ENCODE measurements at places on chromosomes 11 and 22.
A peak's percentile ranks its signal among the peaks of the same experiment; 100 is the strongest.

GRCh38 chr22:50247748-50248147 lies 2.9 kb upstream of the TUBGCP6 start:
- peak; percentile 34 for DNase-seq

DNA sequence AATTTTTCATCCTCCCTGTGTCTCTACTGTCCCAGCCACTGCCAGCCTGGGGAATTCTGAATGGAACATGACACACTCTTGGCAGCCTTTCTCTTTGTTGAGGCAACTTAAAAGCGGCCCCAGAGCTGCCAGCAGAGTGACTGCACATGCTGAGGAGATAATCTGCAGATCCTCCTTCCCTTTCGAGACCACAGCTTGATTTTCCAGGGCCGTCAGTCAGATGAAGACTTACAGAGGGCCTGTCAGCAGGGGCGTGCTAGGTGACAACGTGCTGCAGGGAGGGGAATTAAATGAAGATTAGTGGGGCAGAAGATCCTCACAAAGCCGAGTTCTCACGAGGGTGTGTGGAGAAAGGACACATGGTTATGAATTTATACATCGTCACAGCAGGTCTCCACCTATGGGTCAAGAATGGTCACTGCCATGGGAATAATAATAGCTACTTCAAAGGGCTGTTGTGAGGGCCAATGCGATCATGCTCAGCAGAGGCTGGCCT lies 193.5 kb upstream of the PITPNB start:
- DNase-seq = peak; percentile 56

- DNase-seq = peak; percentile 30
These were observed 26.8 kb downstream of the CLDN25 start for GRCh38 chr11:113806406-113806805.

- no peak for DNase-seq
These were observed 577 bp downstream of the MRPL17 start for GRCh38 chr11:6682591-6682935.

DNA sequence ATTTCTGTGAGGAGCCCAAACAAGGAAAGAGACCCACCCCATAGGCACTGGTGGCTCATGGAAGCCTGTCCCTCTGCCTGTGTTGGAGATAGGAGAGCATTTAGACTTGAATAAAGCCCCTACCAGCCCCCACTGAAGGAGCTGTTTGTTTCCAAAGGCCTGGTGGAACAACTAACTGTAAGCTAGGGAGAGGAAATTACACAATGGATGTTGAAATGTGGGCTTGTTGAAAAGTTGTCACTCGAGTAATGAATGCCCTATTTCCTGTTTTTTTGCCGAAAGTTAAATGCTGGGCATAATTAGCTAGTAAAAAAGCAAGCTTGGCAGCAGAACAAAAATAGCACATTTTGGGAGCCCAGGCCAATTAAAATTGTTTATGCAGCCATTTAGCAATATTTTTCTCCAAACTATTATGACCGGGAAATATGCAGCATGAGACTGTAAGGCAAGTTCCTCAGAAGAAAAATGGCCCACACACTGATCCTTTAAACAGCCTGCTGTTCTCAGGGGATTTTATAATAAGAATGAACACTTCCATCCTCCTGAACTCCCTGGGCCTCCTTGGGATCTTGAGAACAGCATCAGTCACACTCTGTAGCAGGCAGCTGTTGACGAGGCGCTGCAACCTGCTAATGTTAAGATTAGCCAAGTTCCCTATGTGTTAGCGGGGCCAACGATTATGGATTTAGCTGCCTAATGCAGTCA lies 38.6 kb upstream of the LMO2 start:
- DNase-seq = peak; percentile 68

DNA sequence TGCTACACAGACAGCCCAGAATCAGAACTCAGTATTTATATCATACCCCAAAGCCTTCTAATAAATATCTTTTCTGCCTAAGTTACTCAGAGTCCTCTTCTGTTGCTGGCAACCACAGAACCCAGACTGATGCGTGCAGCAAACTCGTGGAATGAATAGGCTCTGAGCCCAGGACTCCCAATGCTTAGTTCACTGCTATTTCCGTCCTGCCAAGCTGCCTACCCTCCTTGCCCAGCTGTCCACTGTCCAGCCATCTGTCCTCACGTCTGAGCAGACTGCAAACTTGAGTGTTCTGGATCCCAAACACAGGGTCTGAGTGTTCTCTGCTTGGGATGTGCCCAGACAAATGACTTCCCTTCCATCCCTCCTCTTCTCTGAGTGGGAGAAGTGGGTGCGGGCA lies 19.4 kb downstream of the PTPN5 start:
- no peak for DNase-seq

GRCh38 chr22:19042285-19043120 lies 79.7 kb downstream of the DGCR2 start:
- no peak for DNase-seq

DNA sequence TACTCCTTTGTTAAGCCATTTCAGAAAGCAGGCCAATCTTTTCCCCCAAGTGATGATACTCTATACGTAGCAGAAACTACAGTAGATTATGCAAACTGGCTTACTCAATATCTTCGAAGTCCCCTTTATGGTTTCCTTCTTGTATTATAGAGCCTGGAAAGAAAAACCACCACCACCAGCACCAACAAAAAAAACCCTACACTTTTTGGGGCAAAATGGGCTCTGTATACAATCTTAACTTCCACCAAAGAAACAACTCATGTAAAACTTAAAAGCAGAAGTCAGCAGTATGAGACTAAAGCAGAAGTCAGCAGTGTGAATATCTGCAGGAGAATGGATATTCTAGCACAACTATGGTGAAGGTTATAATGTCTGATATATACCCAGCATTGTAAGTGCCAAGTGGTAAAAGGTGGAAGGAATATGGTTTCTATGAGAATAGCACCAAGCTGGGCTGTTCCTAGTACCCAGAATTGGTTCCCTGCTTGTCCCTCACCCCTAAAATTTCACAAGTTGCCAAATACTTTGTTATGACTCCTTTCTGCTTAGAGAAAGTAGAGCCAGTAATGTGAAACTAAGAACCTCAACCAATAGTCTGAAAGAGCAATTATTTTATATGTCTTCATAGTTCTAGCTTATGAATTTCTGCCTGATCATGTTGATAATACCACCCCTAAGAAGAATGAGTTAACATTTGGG lies 252.1 kb downstream of the SBF2 start:
- no peak for DNase-seq

DNA sequence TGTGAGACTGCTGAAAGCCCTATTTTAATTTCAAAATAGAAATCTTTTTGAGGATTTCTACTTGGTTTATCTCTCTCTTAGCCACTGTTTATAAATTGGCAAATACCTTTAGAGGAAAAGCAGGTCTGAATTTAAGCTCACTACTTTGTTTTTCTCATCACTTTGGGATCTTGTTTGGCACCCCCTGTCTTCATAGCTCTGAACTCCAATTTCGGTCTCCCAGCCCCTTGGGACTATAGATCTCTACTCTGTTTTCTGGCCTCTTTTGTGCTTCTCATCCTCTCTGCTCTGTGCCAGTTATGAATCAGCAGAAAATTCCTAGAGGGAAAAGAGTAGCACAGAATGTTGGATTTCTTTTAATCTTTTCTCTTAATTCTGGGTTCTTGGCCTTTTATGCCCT lies 118.3 kb downstream of the CYP2R1 start:
- no peak for DNase-seq

DNA sequence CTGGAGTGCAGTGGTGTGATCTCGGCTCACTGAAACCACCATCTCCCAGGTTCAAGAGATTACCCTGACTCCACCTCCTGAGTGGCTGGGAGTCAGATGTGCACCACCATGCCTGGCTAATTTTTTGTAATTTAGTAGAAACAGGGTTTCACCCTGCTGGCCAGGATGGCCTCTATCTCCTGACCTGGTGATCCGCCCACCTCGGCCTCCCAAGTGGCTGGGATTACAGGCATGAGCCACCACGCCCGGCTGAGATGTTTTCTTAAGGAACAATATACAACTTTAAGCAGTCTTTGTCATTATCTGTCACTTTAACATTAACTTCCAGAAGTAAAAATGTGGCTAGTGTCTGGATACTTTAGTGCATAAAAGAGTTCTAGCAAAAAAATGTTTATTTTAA lies 272.6 kb upstream of the FAT3 start:
- no peak for DNase-seq

GRCh38 chr11:99571094-99571493 lies 550.3 kb downstream of the CNTN5 start:
- DNase-seq = no peak

- DNase-seq = peak; percentile 94
These were observed 70.2 kb upstream of the EED start for GRCh38 chr11:86174101-86175046.

- no peak for DNase-seq
These were observed 7.4 kb upstream of the CXCR5 start for GRCh38 chr11:118876286-118876685.

DNA sequence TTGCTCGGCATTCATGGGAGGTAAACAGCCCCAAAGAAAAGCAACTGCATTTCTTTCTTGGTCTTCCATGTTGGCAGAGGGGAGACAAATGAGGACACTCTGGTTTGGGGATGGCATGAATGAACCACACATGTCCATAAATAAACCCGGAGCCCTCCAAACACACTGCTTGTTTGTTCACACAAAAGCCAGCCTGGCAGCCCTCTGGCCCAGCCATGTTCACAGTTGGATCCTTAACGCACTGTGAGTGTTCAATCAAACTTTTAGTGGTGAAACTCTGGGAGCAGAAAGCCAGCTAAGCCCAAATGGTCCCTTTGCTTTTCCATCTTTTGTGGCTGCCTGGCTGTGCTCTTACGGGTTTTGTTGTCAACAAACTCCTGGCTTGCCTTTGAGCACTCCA lies 336.8 kb downstream of the CADM1 start:
- no peak for DNase-seq

DNA sequence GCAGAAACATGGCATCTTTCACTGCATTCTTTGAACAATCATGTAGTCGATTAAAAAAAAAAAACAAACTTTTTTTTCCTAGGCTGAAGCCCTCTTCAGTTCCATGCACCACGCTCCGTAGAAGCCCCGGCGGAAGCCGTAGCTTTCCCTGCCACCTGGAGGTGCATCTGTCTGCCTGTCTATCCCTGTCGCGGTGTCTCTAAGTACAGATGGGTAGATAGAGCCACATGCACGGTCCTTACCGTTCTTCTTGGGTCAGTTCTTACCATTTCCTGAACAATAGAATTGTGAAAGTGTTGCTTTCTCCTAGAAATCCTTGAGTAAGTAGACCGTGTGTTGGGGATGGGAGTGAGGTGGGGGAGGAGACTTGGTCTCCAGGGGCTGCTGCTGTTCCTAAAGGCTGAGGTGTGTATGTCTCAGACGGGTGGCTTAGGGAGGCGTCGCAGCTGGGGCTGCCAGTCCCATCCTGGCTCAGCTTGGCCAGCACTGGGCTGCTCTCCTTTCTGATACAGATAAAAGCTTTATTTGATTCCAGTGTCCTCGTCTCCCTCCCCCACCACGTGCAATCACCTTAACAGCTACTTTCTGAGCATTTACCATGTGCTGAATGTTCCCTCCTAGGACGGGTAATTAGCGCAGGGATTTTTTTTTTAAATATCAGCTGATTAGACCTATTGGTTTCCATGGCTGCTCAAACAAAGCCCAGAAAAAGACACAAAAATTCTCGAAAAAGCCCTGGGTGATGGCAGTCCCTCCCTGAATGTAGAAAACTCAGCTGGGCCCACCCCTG lies 46.8 kb downstream of the MACROD1 start:
- no peak for DNase-seq

DNA sequence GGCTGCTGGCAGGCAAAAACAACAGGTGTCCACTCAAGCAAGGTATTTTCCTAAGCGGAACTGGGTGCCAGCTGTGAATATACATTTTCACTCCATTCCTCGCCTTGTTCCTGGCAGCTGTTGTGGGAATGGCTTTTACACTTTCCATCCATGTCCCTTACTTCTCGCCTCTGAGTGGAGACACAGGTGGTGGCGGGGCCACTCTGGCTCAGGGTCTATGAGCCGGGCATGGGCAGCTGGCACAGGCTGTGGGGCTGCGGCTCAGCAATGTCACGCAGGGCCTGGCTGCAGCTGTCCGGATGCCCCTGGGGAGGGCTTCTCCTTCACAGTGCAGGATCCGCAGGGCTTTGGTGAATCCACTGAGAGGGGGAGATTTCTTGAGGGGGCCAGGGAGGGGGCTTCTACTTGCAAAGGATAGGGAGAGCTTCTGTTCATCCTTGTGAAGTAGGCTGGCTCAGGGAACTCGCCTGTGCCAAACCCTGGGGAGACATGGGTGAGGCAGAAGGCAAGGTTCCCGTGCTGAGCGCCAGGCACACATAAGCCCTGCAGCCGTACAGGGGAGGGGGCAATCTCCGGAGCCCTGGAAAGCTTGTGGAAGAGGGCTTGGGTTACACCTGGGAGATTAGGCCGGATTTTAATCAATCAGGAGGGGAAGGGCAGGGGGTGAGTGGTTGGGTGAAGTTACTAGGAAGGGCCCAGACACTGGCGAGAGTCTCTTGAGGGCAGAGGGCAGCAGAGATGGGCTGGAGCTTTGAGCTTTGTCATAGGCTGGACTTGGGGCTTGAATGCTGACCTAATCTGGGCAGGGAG lies 45.7 kb downstream of the KCNQ1OT1 start:
- DNase-seq = no peak

- no peak for DNase-seq
These were observed 7.1 kb upstream of the PDGFB start for GRCh38 chr22:39251762-39252460.

DNA sequence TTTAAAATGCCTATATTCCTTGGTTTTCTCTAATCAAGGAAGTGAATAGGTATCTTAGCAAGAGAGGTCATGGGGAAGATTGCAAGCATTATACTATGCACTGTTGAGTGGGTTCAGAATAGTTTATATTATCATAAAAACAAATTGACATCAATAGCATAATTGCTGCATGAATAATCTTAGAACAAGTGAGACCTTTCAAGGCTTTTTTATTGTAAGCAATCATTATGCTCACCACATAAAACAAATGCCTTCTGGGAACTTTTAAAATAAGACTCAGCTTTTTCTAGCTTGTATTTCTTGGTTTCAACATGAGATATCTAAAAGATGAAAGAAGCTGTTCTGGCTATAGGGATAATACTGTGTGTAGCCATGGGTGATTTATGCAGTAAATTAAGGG lies 135.6 kb upstream of the ZC3H12C start:
- no peak for DNase-seq

DNA sequence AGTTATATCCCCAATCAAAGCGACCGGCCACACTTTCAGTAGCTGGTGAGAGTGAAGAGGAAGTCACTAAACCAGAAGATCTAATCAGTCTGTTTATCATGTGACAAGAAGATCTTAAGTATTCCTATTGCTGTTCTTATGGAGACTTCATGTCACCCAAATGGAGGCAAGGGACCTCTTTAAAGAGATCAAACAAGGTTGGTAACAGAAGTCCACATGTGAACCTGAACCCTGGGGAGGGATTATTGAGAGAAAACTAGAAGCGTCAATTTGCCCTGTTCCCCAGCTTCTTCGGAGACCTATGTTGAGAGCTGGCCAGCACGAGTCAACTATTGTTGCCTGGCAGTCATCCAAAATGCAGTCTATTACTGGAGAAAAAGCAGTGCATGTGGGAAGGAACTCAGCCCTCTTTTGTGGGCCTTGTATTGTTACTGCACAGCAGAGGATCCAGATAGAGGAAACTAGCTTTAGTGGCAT lies 76.9 kb upstream of the CTSC start:
- no peak for DNase-seq

GRCh38 chr11:10551845-10552352 lies 10.9 kb upstream of the RNF141 start:
- DNase-seq = no peak

GRCh38 chr11:118868659-118869058 lies 15.0 kb upstream of the CXCR5 start:
- no peak for DNase-seq

- peak; percentile 49 for DNase-seq
These were observed 96.9 kb downstream of the MTMR3 start for GRCh38 chr22:29979777-29980321.
